ENCODE measurements at places on chromosomes 2 and 18.

- DNase-seq: no peak
These were observed 378.0 kb downstream of the GRB14 start for GRCh38 chr2:164243315-164243714.

DNA sequence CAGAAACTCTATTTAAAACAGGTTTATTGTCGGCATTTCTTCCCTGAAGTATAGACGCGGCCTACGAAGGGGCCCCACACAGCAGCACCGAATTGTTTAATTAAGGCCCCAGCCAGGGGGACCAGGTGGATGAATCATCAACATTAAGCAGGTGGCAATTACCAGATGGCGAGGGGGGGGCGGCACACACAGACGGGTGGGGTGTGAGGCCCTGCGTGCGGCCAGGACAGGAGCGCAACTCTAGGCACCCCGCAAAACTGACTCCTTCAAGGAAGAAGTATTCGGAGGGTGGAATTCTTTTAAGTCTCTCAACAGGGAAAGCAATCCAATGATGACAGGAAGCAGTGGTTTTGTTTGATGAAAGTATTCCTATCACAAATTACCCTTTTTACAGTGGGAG is 830.4 kb downstream of the GALR1 start:
- DNase-seq: no peak

DNA sequence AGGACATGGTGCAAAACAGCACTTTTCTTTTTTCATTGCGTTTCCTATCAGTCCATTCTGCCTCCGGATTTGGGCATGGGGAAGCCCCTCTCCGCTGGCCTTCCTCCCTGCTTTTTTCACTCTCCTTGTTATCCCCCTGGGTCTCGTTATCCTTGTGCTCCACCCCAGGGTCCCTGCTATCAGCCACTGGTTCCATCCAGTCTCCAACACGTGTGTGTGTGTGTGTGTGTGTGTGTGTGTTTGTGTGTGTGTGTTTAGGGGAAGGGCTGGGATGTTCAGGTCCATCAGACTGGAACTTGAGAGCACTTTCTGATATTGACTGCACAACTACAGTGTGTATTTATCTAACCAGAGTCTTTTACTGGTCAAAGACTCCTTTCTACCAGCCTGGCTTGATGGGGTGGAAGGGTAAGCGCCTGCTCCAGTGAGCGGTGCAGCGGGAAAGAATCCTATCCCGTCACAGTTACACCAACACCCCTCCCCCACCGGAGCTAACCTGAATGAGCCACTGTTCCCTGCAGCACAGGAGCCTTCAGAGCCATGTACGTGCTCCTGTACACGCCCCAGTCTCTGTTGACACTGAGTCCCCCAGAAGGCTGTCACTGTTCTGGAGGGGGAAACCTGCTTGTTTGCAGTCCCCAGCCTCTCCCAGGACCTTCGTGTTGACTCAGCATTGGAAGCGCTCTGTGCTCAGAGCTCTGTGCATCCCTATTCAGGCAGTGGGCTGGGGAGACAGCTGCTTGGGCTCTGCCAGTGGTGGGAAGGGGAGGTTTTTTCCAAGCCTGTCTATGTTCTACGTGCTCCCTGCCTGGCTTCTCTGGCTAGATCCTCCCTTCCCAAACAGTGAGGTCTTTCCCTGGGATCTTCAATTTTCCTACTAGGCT is 4.6 kb downstream of the INHA start:
- no peak for DNase-seq

GRCh38 chr2:50753234-50753633 is 278.7 kb downstream of the NRXN1 start:
- DNase-seq: no peak

DNA sequence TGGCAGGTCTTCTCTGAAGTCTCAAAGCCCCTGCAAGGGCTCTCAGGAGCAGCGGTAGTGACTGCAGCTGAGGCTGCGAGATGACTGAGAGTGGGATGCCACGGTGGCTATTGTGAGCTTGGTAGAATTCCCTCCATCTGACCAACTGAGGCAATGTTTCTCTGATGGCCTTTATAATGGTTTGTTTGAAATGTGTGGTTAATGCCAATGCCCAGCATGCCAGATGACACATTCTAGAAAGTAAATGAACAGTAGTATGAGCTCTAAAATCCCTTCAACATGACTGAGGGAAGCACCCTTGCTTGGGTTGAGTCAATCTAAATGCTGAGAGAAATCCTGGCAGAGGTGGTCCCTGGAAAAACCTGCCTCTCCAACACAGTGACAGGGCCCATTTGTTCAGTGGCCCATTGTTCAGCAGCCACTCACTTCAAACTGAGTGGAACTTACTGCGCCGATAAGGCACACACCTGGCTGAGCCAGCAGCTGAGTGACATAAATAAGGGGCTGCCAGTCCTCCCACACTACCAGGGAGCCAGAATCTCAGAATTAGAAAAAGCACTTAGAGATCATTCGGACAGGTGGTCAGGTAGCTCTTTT is 31.7 kb downstream of the SULT1C2 start:
- DNase-seq: peak; percentile 60

DNA sequence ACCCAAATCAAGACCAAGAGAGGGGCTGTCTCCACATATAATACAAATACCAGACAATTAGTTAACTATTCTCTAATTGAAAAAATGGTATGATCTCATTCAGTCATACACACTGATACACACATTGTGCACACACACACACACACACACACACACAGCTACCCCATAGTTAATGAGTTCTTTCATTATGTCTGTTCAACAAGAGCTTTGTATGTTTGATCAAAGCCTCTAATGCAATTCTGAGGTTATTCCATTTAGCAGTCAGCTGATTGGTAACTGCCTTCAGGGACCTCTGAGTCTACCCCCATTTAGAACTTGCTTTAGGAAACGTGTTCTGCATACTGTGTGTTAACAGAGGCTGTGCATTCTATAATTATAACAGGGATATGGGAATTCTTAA is 741.4 kb upstream of the LRRTM4 start:
- no peak for DNase-seq

- no peak for DNase-seq
These were observed 304.4 kb downstream of the CCDC178 start for GRCh38 chr18:33135951-33136660.

DNA sequence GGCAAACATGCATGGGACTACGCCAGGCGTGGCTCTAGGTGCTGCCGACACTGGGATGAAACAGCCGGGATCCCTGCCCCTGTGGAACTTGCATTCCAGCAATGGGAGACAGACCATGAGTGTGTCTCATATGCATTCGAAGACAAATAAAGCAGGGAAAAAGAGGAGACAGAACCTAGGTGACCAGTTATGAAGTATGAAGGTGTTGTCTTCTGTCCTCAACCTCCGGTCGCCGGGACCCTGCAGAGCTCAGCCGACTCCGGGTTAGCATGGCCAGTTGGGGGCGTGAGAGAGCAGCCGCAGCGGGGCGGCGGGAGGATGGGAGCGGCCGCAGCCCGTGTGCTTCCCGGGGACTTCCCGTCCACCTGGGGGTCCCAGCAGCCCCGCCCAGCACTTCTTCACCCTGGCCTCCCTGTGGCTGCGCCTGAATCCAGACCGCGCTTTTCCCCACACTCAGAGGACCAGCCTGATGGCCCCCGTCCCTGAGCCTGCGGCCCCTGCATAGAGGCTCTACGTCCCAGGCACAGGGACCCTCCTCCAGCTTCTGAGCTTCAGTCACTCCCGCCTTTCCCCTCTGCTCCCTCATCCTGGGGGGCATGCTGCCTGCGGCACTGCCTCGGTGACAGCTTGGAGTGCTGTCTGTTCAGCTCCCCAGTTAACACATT is 11.4 kb downstream of the ID2 start:
- no peak for DNase-seq

- no peak for DNase-seq
These were observed 5.4 kb downstream of the CRYGD start for GRCh38 chr2:208118918-208119317.

DNA sequence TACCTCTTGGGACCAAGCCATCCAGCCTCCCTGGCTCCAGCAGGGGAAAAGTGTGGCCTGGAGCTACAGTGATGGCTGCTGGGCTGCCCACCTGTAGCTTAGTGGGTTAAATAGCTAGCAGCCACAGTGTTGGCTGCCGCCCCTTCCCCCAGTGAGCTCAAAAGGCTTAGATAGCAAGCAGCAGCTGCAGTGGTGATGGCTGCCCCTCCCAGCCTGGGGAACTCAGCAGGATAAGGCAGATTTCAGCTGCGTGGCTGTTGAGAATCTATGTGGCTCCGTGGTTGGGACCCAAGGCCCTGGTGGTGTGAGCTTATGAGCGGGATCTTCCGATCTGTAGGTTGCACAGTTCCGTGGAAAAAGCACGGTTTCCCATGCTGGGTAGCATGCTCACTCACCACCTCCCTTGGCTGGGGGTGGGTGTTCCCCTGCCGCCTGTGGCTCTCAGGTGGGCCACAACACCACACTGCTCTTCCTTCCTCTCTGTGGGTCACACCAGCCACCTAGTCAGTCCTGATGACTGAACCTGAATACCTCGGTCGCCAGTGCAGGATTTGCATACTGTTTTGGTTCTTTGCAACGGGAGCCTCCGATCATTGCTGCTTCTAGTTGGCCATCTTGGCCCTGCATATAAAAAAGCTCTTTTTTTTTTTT is 946.5 kb upstream of the FAM98A start:
- no peak for DNase-seq

DNA sequence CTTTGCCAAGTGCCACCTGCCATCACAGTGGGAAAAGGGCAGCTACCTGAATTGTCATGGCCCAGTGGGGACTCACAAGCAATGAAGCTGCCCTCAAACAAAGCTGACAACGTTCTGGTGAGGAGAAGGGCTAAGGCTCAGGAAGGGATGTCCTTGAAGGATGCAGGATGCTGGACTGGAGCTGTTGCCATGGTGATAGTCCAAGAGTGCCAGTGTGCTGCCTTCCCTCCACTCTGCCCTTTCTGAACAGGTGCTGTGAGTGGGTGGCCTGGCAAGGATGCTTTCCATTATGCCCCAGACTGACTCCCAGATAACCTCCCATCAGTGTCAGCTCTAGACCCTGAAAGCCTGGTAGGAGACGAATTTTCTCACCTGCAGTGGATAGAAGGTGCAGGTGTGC is 137.8 kb upstream of the GYPC start:
- DNase-seq: no peak

GRCh38 chr2:191184457-191184856 is 33.7 kb upstream of the STAT4 start:
- DNase-seq: no peak

- DNase-seq: no peak
These were observed 28.6 kb upstream of the CERS6 start for GRCh38 chr2:168427451-168427850.

- no peak for DNase-seq
These were observed 282.2 kb downstream of the EXOC6B start for GRCh38 chr2:72543497-72544216.

- no peak for DNase-seq
These were observed 14.1 kb downstream of the SP110 start for GRCh38 chr2:230205721-230206120.

GRCh38 chr2:47950340-47951301 is 44.3 kb upstream of the FBXO11 start:
- DNase-seq: no peak

- no peak for DNase-seq
These were observed 357.9 kb upstream of the NRP2 start for GRCh38 chr2:205324355-205324754.

DNA sequence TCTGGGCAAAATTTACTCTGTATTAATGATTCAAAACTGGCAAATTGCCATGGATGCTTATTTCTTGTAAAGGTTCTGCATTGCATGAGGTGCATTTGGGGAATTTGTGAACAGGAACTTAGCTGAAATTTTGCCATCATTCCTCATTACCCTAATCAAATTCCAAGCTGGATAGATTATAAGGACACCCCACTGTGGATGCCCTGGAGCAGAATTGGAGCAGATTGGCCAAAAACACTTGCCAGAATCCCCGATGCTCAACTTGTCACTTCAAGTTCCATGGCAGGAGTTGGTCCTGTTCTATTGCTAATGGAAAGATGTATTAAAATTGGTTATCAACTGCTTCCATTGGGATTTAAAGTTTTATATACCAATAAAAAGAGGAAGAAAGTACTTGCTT is 237.9 kb downstream of the CCDC102B start:
- DNase-seq: no peak

- DNase-seq: no peak
These were observed 98.5 kb downstream of the NUP35 start for GRCh38 chr2:183222751-183223150.

DNA sequence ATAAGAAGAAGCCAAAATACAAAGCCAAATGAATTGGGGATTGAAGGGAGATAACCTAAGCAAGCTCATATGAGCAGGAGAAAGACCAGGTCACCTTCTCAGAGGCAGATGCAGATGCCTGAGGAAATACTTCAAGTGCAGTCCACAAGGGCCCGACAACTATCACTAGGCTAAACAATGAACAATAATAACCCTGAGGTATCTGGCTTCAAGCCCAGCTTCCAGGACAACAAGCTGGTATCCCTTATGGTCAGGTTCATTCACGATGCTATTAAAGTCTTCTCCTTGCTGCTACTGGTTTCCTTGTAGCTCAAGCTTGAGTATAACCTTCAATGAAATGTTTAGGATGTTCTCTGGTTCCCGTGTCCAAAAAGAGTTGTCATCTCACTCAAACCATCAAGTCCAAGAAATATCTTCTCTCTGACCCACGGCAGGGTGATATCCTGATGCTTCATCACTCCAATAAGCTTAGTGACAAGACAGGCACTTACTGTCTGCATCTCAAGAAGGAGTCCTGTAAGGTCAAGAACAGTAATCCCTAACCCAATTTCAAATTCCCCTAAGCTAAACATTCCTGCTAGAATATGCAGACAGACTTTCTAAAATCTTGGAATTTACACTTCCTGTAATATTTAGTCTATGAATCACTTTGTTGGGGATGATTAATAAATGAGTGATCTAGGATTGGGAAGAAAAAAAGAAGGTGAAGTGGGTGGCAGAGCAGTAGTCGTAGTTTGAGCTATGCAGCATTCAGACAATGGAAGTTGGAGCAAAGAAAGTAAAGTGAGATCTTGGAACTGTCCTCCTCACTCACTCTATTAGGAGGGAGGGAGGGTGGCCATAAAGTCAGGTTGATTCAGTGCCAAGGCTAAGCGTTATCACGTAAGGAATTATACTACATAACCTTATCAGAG is 33.1 kb downstream of the CHN1 start:
- no peak for DNase-seq

DNA sequence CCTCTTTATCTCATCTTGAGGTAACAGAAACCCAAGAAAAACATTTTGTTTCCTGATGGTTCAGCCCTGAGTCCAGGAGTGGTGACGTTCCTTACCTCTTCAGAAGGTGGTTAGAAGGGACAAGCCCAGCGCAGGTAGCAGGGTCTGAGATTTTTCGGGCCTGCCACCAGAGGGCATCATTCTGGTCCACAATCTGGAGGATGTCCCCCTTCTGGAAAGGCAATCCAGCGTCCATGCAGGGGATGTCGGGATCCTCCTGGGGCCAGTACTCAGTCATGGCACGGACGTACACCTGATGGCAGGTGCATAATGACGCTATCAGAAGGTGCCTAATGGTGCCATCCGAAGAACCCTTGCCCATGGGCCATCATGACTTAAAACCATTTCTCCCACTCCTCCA is 17.7 kb downstream of the MPP4 start:
- no peak for DNase-seq

Measured in lower leg skin (tissue), 4 donors.